ENCODE measurements at places on chromosomes 4 and X. TPM values are rescaled to one million over a fixed set of nuclear protein-coding genes. Genes with fewer than 3 reads are reported as not detected.
A peak's percentile ranks its signal among the peaks of the same experiment; 100 is the strongest.

GRCh38 chrX:44459501-44459900, 83.2 kb downstream of the FUNDC1 start:
- no peak overlapping the region for H3K4me3 ChIP-seq
- no peaks in the 10 kb centered on the region for H3K27me3 ChIP-seq
- peak; percentile 21 for DNase-seq
- H3K36me3 ChIP-seq = no peaks in the 10 kb centered on the region
- H3K4me1 ChIP-seq = peaks cover 9% of the 10 kb centered on the region

FANCB gene
- total RNA-seq = 14.1 TPM

DNA sequence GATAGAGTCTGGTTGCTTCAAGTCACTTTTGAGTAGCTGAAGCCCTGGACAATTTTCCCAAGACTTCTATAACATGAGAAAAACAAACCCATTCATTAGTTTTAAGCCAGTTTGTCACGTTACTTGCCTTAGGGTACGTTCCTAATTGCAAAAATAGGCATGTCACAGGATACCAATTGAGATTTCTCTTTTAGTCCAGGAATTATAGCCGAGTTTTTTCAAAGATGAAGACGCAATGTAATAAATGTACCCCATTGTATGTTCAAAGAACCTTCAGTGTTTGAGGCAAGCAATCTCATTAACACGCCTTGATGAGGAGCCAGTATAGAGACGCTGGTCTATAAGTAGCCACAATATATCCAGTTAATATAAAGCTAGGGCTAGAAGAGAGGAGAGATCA, 534.2 kb downstream of the INPP4B start:
- no peak for DNase-seq
- H3K4me3 ChIP-seq = no peak overlapping the region
- no peaks in the 10 kb centered on the region for H3K27me3 ChIP-seq
- peaks cover 28% of the 10 kb centered on the region for H3K36me3 ChIP-seq
- peaks cover 32% of the 10 kb centered on the region for H3K4me1 ChIP-seq
- H3K27ac ChIP-seq = no peak overlapping the region

DNA sequence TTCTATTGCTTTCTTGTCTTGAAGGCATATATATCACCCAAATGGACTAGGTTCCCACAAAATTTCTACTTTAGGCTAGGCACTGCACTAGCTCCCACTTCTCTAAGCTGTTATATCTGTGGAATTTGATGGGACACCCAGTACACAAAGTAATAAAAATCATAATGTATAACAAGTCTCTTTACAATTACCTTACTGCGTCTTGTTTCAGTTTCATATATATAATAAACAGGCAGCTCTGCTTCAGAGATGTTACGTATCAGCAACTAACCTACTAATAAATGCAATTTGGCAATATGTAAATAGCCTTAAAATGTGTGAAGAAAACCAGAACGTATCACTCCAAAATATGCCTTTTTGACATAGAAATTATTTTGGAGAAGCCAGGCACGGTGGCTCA, 42.0 kb upstream of the UGDH start:
- no peak overlapping the region for H3K4me3 ChIP-seq
- DNase-seq = no peak
- peaks cover 11% of the 10 kb centered on the region for H3K36me3 ChIP-seq
- no peak overlapping the region for H3K27ac ChIP-seq
- H3K27me3 ChIP-seq = no peaks in the 10 kb centered on the region
- H3K4me1 ChIP-seq = peaks cover 6% of the 10 kb centered on the region

DNA sequence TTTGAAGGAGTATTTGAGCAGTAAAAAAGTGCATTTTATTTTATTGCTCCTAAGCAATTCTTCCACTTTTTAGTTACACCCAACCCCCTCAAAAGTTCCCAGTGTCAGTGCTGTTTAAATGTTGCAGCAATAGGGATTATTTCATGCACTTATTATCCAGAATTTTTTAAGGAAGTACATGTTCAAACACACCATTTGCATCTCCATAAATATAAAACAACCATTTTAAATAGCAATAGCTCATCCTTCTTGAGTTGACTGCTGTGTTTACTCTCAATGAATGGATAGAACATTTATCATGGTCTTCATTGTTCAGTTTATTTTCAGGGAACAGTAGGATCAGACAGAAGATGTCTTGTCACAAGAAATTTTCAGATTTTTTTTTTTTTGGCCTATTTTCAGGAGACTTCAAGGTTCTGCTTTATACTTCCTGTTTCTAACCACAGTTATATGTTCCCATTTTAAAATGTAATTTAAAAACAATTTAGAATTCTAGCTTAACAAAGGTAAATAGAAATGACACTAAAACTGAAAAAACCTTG, 171.9 kb downstream of the TMA16 start:
- no peaks in the 10 kb centered on the region for H3K4me1 ChIP-seq
- no peak overlapping the region for H3K4me3 ChIP-seq
- no peak overlapping the region for H3K27ac ChIP-seq
- H3K27me3 ChIP-seq = no peaks in the 10 kb centered on the region

GRCh38 chr4:3354455-3354811, 61.6 kb downstream of the RGS12 start:
- no peaks in the 10 kb centered on the region for H3K4me1 ChIP-seq
- H3K27ac ChIP-seq = no peak overlapping the region
- H3K36me3 ChIP-seq = no peaks in the 10 kb centered on the region
- no peak for DNase-seq
- H3K4me3 ChIP-seq = no peak overlapping the region
- H3K27me3 ChIP-seq = no peaks in the 10 kb centered on the region

ABLIM2 gene
- 1.0 TPM for total RNA-seq

DNA sequence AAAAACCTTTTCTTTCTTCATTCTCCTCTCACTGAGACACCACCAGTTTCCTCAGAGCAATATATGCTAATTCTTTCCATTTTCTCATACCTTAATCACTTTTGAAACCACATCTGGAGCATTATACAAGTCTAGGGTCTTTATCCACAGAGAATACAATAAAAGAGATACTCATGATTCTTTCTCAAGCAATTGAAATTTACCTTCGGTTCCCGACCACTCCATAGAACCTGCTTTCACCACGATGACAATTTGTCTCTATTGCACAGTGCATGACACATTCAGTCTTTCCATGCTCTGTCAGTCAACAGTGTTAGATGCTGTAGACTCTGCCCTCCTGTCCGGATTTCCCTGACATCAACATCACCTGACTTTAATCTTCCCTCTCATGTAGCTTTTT, 409.3 kb upstream of the NWD2 start:
- H3K27ac ChIP-seq = no peak overlapping the region
- H3K4me3 ChIP-seq = no peak overlapping the region
- no peaks in the 10 kb centered on the region for H3K27me3 ChIP-seq
- DNase-seq = no peak

EMCN gene
- total RNA-seq = not detected
